ENCODE measurements at places on chromosomes 2 and 18.

DNA sequence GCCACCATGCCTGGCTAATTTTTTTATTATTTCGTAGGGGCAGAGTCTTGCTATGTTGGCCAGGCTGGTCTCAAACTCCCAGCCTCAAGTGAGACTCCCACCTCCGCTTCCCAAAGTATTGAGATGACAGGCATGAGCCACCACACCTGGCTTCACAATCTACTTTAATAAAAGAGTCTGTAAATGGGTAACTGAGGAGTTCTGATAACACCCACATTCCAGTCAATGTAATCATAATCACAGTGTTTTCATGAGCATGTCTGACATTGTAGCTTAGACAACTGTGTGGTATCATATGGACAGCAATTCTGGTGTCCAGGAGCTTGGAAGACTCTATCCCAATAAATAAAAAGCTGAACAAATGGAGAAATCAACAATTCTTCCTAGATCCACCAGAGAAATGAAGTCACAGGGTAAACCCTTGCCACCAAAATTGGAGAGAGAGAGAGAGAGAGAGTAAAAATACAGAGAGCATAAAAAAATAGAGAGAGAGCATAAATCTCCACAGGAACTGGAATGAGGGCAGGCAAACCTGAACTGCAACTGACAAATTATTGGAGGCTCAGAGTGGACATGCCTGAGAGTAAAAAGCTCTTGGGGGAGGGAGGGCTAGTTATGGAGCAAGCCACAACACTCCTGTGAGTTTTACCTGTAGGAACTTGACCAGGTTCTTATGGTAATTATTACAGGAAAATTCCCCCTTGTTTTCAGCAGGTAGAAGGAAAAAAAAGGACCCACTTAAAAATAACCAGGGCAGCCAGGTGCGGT lies 12.4 kb upstream of the NBEAL1 start:
- no peak for DNase-seq

GRCh38 chr2:208479342-208479741 lies 72.8 kb downstream of the PTH2R start:
- no peak for DNase-seq

GRCh38 chr2:156190517-156190916 lies 142.0 kb downstream of the NR4A2 start:
- no peak for DNase-seq

GRCh38 chr2:127733816-127734537 lies 32.7 kb downstream of the SFT2D3 start:
- no peak for DNase-seq

- no peak for DNase-seq
These were observed 36.4 kb upstream of the KCTD1 start for GRCh38 chr18:26584745-26585144.

- DNase-seq = no peak
These were observed 138.7 kb downstream of the TTC32 start for GRCh38 chr2:19762959-19763605.

GRCh38 chr2:118309946-118310680 lies 221.8 kb downstream of the INSIG2 start:
- peak; percentile 10 for DNase-seq

GRCh38 chr18:55280503-55280902 lies 307.5 kb downstream of the TCF4 start:
- DNase-seq = no peak

DNA sequence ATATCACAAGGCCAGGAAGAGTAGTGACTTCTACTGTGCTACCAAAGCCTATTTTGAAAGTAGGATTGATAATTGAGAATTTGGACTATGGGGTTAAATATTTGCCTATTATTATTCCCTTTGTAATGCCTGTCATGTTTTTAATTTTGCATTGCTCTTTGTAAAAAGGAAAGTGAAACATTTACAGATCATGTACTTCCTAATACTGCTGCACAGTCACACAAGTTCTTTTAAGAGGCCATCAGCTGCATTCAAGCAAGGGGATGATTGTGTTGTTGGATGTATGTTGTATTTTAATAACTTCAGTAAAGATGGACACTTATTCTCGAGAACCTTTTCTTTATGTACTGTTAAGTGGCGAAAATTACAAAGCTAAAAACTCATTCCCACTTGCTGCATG lies 70.1 kb downstream of the PLEKHA3 start:
- no peak for DNase-seq

- DNase-seq = no peak
These were observed 26.3 kb downstream of the MRPL35 start for GRCh38 chr2:86225581-86225980.

- DNase-seq = no peak
These were observed 4.4 kb upstream of the RNF103 start for GRCh38 chr2:86628091-86628522.
